ENCODE measurements at places on chromosomes 3 and 15.

DNA sequence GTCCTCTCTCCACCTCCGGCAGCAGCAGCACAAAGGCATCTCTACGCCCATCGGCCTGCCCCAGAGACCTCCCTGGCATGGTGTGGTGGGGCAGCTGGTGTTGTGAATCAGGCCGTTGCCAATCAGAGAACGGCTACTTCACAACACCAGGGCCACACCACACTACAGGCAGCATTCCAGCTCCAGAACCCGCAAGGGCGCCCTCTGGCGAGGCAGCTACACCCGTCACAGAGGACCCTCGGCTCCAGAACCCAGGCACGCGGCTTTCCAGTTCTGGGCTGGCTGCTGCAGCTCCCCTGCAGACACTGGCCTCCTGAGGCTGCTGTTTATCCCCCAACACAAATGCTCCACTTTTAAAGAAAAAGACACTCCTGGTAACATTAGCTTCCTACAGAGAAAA lies 127.5 kb upstream of the TOPAZ1 start:
- no peaks in the 10 kb centered on the region for H3K4me1 ChIP-seq
- DNase-seq = peak; percentile 64
- peaks cover 7% of the 10 kb centered on the region for H3K27me3 ChIP-seq
- H3K36me3 ChIP-seq = no peaks in the 10 kb centered on the region
- no peak overlapping the region for H3K27ac ChIP-seq

DNA sequence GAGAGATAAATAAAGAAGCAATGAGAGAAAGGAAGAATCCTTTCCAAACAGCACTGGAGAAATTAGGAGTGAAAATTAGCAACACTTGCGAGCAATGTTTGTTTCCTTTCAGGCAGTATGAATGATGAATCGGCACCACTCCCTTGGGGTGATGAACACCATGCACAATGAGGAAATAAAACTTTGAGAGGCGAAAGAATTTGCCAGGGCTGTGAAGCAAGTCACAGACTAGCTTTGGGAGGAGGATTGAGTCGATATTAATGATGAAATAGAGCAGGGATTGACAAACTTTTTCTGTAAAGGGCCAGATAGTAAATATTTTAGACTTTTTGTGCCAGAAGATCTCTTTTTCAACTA lies 237.7 kb downstream of the AGBL1 start:
- H3K27me3 ChIP-seq = no peaks in the 10 kb centered on the region
- DNase-seq = no peak
- peak overlapping the region; percentile 60 for H3K27ac ChIP-seq
- H3K36me3 ChIP-seq = no peaks in the 10 kb centered on the region
- H3K4me3 ChIP-seq = no peak overlapping the region

GRCh38 chr3:187992609-187993008 lies 161.3 kb upstream of the LPP start:
- no peak for DNase-seq
- no peak overlapping the region for H3K4me3 ChIP-seq
- H3K27me3 ChIP-seq = no peaks in the 10 kb centered on the region
- H3K36me3 ChIP-seq = no peaks in the 10 kb centered on the region
- peaks cover 6% of the 10 kb centered on the region for H3K4me1 ChIP-seq
- no peak overlapping the region for H3K27ac ChIP-seq

GRCh38 chr3:168100777-168101492 lies 5.2 kb upstream of the GOLIM4 start:
- H3K4me3 ChIP-seq = no peak overlapping the region
- no peak overlapping the region for H3K27ac ChIP-seq
- H3K36me3 ChIP-seq = no peaks in the 10 kb centered on the region
- H3K27me3 ChIP-seq = peaks cover 4% of the 10 kb centered on the region

GRCh38 chr3:62678841-62679240 lies 196.4 kb downstream of the CADPS start:
- no peak overlapping the region for H3K4me3 ChIP-seq
- H3K4me1 ChIP-seq = peaks cover 11% of the 10 kb centered on the region
- H3K27me3 ChIP-seq = no peaks in the 10 kb centered on the region

DNA sequence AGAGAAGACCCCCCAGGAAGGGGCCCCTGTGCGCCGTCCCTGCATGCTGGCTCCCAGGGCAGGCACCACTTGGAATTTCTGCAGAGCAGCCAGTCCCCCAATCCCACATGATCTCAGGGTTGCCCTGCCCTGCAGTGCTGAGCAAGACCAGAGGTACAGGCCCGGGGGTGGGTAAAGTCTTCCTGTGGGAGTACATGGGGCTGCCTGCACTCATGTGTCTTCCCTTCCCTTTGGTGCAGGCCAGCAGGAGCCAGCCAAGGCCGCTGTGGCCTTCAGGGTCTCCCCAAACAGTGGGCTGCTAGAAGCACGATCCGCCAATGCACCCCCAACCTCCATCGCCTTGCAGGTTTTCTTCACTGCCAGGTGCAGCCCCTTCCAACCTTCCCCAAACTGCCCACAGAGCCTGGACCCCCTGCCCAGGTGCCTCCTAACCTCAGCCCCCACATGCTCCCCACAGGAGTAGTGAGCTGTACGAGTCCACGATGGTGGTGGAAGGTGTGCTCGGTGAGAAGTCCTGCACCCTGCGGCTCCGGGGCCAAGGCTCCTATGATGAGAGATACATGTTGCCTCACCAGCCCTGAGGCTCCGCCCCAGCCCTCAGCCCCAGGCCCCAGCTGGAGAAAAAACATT lies 15.0 kb downstream of the ACAA1 start:
- H3K4me3 ChIP-seq = no peak overlapping the region
- H3K4me1 ChIP-seq = no peaks in the 10 kb centered on the region
- no peak overlapping the region for H3K27ac ChIP-seq
- H3K36me3 ChIP-seq = peaks cover 4% of the 10 kb centered on the region

DNA sequence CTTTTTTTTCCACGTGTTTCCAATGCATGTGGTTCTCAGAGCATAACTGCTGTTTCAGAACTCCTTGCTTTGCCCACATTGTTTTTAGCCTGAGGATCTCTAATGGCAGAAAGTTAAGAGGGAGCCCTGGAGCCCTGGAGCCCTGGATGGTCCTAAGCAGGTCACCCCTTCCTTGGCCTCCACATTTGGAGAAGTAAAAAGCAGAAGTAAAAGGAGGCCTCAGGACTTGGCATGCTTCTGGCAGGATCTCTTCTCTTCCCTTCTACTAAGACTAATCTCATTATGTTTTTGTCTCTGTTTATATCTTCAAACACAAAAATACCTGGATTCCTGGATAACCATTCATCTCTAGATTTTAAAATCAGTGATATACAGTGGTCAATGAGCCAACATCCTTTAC lies 50.1 kb downstream of the P2RY1 start:
- no peaks in the 10 kb centered on the region for H3K36me3 ChIP-seq
- DNase-seq = no peak
- H3K4me1 ChIP-seq = no peaks in the 10 kb centered on the region
- H3K27me3 ChIP-seq = no peaks in the 10 kb centered on the region
- no peak overlapping the region for H3K27ac ChIP-seq

DNA sequence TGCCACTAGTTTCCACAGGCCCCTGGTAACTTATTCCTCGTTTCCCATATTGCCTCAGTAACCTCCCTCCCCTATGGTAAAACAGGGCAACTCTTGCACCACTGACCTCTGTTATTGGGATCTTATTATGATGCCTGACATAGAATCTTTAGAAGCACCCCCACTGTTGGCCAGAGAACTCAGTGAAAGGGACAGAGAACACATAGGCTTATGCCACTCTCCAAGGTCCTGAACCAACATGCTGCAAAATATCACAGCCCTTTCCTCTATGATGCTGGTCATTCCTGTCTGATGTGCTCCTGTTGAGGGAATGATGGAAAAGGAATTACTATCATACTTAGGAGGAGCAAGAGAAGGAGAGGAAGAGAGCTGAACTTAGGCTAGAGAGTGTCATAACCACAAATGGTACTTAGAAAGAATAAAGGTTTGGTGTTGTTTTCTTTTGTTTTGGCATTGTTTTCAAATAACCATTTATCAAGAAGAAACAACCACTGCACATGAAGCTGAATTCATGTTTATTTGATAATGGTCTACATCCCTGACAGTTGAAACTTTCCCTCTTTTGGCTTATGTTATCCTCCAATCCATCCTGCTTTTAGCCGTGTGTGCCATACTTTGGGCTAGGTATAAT lies 330.2 kb downstream of the EPHB1 start:
- peaks cover 16% of the 10 kb centered on the region for H3K36me3 ChIP-seq
- no peak for DNase-seq
- no peak overlapping the region for H3K4me3 ChIP-seq
- peaks cover 19% of the 10 kb centered on the region for H3K4me1 ChIP-seq
- H3K27ac ChIP-seq = no peak overlapping the region

DNA sequence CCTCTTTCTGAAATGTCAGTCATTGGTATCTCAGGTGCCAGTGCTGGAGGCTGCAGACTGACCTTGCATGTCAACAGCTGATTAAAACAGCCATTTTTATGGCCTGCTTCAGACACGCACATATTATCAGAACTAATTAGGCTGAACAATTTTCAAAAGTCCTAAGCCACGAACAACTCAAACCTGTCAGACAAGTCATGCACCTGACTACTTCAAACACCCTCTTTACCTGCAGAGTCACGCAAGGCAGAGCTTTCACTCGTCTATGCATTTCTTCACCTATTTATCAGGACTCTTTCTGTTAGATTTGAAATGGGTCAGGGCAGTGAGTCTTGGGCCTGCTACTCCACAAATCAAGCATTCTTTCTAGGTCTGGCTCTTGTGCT lies 26.7 kb downstream of the CLK3 start:
- no peak for DNase-seq
- H3K36me3 ChIP-seq = peaks cover 5% of the 10 kb centered on the region
- peaks cover 15% of the 10 kb centered on the region for H3K4me1 ChIP-seq
- no peak overlapping the region for H3K4me3 ChIP-seq
- no peaks in the 10 kb centered on the region for H3K27me3 ChIP-seq
- no peak overlapping the region for H3K27ac ChIP-seq

DNA sequence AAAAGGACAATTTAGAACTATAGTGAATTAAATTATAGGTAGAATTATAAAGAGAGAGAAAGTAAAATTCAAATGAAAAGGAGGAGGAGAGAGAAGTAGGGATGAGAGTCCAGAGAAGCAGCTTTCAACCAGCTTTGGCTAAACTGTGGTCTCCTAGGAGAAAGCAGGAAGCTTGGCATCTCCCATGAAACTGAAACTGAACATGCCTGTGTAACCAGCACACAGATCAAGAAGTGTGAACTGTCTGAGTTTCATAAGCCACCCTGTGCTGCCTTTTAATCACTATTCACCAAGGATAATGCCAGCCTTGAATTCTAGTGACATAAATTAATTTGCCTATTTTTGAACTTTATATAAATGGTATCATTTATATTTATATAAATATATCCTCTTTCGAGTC lies 128.5 kb downstream of the MYRIP start:
- no peaks in the 10 kb centered on the region for H3K27me3 ChIP-seq
- no peak overlapping the region for H3K27ac ChIP-seq
- H3K36me3 ChIP-seq = no peaks in the 10 kb centered on the region
- H3K4me3 ChIP-seq = no peak overlapping the region
- H3K4me1 ChIP-seq = peaks cover 15% of the 10 kb centered on the region

GRCh38 chr3:106255870-106256248 lies 387.0 kb upstream of the CBLB start:
- H3K4me1 ChIP-seq = no peaks in the 10 kb centered on the region
- peaks cover 2% of the 10 kb centered on the region for H3K27me3 ChIP-seq
- peaks cover 9% of the 10 kb centered on the region for H3K36me3 ChIP-seq
- H3K27ac ChIP-seq = no peak overlapping the region

DNA sequence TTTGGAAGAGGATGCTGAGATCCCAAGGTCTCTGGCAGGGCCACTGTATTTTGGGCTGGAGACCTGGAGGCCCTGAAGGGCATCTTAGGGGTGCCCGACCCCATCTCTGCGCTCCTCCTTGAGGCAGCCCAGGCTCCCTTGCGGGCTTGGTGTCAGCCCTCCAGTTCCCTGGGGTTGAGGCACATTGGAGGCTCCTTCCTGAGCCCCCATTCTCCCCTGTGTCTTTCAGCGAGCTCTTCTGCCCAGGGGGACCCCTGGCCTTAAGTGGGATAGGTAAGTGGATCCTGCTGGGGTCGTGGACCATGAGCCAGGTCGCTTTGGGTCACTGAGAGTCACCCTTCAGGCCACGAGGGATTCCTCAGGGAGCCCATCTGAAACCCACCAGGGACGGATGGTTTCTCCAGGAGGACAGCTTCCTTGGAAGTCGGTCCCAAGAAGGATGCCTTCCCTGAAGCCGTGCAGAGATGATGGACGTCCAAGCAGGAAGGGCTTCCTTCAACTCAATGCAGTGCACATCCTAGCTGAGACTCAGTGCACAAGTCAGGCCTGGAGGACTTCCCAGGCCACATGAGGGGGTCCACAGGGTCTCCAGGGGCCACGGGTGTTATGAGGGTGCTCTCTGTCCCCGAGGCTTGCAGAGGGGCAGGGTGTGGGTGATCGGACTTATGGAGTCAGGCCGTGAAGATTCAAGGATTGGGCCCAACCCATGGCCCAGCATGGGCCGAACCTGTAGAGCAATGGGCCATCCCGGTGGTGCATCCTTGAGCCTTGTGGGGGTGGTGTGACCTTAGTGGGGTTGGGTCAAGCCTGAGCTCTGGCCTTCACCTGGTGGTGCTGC lies 224.3 kb downstream of the SNRPN start:
- no peaks in the 10 kb centered on the region for H3K4me1 ChIP-seq
- no peak overlapping the region for H3K4me3 ChIP-seq
- H3K27me3 ChIP-seq = peaks cover 6% of the 10 kb centered on the region
- peaks cover 10% of the 10 kb centered on the region for H3K36me3 ChIP-seq
- peak; percentile 3 for DNase-seq

DNA sequence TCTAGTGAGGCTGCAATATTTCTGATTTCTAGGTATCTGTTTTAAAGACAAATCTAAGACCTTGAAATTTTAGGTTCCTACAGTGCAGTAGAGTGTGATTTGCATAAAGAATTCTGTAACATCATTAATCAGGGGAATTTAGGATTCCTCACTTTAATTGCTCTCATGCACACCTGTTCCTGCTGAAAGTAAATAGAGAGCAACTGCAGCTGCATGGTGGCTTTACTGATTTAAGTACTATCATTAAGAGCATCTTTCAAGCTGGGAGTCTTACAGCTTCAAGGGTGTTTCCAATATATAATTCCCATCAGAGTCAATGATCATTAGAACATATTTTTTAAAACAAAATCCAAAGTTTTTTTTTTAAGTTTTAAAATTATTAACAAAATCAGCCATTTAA lies 36.0 kb upstream of the C3orf70 start:
- H3K4me1 ChIP-seq = peaks cover 3% of the 10 kb centered on the region
- H3K27ac ChIP-seq = no peak overlapping the region
- H3K27me3 ChIP-seq = no peaks in the 10 kb centered on the region
- peaks cover 8% of the 10 kb centered on the region for H3K36me3 ChIP-seq
- DNase-seq = no peak

DNA sequence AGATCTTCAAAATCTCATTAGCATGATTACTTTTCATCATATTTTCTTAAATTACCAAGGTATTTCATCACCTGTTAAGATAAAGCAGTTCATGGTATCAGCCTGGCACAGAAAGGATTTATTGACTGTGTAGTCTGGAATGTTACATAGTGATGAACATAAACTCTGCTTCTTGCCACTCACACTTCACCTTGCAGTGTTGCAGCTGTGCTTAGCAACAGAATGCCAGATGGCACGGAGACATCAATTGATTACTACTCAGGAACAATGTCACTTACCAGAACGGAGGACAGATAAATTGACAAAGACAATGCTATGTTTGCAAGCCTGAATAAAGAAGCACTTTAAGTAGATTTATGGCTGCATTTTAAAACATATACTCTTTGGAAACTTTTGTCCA lies 15.0 kb upstream of the BCHE start:
- DNase-seq = peak; percentile 27
- peak overlapping the region; percentile 63 for H3K4me3 ChIP-seq
- H3K36me3 ChIP-seq = no peaks in the 10 kb centered on the region
- H3K27ac ChIP-seq = peak overlapping the region; percentile 50
- H3K4me1 ChIP-seq = peaks cover 17% of the 10 kb centered on the region

GRCh38 chr3:192835818-192836815 lies 81.5 kb downstream of the MB21D2 start:
- no peaks in the 10 kb centered on the region for H3K36me3 ChIP-seq
- H3K27me3 ChIP-seq = peaks cover 9% of the 10 kb centered on the region
- DNase-seq = no peak
- H3K27ac ChIP-seq = peak overlapping the region; percentile 86
- peak overlapping the region; percentile 50 for H3K4me3 ChIP-seq

All from glutamatergic neuron (in vitro differentiated cells).